ENCODE measurements at places on chromosomes 5 and 9.

DNA sequence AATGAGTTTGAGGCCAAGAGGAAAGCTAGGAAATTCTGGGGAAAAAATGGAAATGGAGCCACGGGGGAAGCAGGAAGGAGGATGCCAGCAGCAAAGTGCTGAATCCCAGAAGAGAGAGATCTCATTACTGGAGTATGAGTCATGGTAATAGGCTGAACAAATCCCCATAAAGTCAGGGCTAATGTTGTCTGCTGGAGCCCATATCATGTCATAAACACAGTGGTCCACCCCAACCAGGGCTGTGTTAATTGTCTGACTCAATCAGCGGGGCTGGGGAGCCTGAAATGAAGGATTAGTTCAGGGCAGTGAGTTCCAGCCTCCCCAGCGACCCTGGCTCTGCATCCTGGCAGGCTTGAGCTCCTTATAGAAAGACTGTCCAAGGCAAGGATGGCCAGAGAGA, 68.8 kb downstream of the TLR4 start:
- no peak for DNase-seq

DNA sequence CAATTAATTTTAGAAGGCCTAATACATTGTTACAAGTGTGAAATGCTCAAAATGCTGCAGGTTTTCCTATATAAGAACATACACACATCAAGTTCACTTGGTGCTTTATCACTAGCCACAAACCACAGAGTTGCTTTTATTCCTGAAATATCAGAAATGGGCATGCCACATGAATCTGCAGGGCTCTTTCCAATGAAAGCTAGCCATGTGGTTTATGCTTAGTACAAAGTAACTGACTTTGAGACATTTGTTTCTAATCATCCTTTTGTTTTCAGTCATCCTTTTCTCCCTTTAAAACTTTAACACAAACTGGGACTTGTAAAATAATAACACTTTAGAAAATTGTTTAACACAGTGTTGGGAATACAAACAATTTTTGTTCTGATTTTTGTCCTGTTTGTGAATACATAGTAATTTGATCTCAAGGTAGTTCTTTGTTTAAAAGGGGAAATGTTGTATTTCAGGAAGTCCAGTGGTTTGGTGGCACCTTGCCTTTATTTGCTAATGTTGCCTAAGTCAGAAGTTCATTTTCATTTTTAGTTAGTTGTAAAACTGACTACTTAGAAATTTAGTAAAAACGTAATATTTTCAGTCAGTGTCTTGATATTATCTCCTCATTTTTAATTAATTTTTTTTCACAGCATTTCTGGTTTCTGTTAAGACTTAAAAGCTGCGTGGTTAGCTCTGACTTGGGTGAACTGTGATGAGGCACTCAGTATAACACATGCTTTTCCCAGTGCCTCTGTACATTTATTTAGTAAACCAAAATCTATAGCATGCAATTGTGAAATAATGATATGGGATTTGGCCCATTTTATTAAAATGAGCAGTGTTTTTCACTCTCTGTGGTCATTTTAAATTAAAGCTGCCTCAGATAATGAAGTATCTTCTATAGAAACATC, 18.6 kb downstream of the PRDM6 start:
- DNase-seq: no peak

- no peak for DNase-seq
These were observed 229.9 kb downstream of the DOCK8 start for GRCh38 chr9:444528-444927.

GRCh38 chr5:27048510-27048909, 10.1 kb upstream of the CDH9 start:
- no peak for DNase-seq

DNA sequence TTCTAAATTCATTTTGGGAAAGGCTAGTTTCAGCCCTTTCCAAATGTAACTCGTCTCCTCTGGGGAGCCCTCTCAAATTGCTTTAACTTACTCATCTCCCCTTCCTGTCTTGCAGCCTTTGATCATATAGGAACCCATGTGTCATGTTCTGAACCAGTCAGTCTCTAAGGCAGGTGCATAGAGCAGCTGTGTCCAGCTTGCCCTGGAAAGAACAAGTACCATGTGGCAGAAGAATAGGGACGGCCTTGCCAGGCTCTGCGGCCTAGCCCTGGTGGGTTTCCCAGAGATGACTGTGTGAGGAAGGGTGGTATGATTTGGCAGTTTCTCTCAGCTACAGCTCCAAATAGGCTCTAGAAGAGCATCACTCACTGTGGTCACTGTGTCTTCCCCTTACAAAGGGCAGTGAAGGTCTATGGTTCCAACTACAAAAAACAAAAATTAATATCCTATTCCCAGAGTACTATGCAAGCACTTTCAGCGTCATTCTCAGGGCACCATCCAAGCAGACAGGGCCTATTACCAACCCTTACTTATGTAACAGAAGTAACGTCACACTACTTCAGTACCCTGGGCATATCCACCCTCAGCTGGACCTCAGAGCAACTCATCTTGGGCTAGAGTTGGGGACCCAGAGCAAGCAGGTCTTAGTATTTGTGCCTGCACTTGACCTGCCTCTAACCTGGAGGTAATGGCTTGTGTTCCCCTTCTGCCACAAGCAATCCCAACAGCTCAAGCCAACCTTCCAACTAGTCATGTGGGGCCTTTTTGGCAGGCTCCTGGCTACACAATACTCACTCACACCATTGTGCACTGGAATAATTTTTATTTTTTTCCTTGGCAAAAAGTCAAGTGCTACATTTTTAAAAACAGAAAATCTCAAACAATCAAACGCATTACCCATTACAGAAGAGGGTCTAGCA, 37.2 kb upstream of the UBAP2 start:
- no peak for DNase-seq

DNA sequence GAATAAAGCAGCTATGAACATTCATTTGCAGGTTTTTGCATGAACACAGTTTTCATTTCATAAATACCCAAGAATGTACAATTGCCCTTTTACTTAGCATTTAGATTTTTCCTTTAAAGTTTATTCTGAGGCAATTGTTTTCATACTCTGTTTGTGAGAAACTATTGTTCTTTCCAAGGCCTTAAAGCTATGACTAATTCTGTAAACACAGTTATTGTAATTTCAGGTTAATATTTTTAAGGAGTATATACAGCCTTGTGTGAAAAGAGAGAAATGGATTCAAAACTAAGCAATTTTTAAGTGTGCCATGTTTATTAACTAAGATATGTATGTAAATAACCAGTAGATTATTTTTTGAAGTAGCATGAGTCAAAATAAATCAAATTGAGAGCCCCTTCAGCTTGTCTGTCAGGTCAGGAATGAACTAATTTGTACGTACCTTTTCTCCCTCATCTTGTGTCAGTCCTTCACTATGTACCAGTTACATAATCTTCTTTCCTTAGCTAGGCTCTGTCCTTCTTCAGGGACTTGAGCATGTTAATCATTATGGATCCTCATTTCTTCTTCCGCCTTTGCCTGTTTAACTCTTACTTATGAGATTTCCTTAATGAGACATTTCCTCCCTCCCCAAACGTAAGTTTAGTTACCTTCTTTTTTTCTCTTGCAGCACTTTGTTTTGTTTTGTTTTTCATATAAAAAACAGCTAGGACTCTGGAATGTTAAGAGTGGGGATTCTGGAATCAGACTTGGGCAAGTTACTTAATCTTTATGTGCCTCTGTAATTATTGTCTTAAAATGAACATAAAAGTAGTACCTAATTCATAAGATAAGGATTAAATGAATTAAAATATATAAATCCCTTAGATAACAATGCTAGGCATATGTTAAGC, 63.6 kb downstream of the NIPBL start:
- DNase-seq: no peak

DNA sequence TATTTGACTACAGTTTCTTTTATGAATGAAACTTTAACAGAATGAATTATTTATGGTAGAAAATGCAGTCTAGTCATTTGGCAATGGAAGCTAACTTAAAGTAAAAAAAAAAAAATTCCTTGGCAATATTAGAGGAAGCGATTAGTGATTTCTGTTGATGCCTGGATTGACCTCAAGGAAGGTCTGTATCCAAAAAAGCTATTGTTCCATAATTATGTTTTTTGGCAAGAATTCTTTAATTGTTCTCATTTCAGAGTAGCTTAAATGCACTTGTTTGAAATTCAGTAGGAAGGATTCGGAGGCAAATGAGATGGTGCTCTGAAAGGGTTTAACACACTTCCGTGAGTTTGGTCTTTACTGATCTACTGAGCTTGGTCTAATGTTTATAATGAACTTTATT, 61.8 kb downstream of the ITGA1 start:
- no peak for DNase-seq

DNA sequence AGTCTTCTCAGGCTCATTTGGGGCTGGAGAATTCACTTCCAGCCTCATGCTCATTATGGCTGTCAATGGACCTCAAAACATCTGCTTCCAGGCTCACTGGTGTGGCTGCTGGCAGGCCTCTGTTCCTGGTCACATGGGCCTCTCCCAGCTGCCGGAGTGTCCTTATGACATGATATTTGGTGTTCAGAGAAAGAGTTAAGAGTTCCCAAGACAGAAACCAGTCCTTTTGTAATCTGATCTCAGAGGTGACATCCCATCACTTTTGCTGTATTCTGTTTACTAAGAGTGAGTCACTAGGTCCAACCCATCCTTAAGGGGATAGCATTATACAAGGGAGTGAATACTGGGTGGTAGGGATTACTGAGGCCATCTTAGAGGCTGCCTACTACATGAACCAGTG, 104.6 kb downstream of the CACNA1B start:
- DNase-seq: peak; percentile 70

GRCh38 chr9:95447660-95448420, 68.9 kb downstream of the PTCH1 start:
- DNase-seq: no peak

DNA sequence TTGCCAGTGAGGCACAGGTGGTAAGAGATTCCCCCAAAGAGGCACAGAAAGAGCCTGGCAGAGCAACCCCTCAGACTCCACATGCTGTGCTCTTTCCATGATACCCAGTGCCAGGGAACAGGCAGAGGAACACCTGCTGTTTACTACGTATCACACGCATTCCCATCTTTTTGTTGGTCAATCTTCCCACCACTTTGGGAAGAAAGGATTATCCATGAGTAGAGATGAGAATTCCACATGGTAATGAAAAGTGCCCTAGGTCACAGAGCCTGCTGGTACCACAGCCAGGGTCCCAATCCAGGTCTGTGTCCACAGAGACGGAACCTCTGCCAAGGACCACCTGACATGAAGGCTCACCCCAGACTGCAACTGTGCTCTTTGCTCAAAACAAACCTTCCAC, 86.6 kb downstream of the LHFPL2 start:
- DNase-seq: no peak

GRCh38 chr9:114935119-114935518, 4.7 kb upstream of the TNFSF8 start:
- no peak for DNase-seq

DNA sequence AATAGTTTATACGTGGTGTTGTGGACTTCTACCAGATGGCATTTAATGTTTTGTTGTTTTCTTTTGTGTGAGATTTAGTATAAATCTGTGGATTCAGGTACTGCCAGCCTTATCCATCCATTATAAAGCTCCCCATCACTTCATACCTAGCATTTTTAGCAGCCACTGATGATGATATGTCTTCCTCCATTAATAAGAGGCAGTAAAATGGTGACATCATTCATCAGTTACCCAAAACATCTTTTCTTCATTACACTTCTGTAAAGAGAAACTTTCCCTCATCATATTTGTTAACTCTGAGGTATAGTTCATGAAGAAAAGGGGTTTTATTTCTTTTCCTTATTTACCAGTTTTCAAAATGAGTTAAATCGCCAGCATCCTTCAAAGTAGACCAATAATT, 19.4 kb downstream of the CHD1 start:
- no peak for DNase-seq

- no peak for DNase-seq
These were observed 78.3 kb upstream of the SEMA6A start for GRCh38 chr5:116652903-116653302.

DNA sequence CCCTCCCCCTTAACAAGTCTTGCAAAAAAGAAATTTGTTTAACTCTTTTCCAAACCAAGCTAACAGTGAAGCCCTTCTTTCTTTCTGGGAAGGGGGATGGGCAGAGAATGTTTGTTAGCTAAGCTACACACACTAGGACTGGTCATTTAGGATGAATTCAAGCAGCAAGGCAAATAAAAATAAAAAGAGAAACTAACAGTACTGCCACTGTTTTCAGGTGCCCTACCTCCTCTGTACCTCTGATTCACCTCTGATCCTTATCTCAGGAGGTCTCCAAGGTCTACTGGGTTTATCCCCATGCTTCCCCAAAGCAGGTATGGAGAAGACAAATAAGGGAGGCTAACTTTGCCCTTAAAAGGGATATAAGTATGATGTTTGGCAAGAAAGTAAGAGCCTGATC, 52.9 kb downstream of the ELL2 start:
- no peak for DNase-seq

DNA sequence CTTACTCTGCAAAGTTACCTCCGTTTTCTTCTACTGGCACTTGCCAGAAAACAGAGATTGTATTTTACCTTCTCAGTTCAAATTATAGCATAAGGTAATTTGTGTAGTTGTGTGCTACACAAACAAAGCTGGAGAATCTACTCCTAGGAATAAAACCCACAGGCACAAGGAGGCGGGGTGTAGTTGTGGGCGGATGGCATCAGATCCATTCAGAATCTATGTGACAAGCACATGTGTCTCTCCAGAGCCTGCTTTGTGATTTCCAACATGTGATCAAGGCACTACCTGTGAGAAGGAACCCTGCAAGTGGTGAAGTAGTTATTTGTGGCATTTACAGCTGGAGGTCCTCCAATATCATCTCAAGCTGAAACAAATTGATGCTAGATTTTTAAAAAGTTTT, 39.0 kb downstream of the GAS1 start:
- DNase-seq: no peak

DNA sequence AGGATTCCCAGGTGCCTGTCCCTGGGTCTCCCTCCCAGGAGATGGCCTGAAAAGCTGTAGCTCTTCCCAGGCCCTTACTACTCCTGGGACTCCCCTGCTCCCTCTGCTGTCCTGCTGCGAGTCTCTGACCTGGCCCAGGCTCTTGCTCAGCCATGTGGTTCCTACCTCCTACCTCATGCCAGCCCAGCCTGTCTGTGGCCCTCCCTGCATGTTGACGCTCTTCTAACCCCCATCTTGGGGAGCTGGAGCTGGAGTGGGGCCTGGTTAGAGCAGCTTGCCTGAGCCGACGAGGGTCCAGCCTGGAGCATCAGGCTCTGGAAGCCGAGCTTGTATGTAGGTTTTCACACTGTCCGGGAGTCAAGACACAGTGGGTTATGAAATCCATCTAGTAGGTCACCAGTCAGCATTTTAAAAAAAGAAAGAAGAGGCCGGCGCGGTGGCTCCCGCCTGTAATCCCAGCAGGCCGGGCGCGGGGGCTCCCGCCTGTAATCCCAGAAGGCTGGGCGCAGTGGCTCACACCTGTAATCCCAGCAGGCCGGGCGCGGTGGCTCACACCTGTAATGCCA, 244.4 kb downstream of the FANCC start:
- no peak for DNase-seq

DNA sequence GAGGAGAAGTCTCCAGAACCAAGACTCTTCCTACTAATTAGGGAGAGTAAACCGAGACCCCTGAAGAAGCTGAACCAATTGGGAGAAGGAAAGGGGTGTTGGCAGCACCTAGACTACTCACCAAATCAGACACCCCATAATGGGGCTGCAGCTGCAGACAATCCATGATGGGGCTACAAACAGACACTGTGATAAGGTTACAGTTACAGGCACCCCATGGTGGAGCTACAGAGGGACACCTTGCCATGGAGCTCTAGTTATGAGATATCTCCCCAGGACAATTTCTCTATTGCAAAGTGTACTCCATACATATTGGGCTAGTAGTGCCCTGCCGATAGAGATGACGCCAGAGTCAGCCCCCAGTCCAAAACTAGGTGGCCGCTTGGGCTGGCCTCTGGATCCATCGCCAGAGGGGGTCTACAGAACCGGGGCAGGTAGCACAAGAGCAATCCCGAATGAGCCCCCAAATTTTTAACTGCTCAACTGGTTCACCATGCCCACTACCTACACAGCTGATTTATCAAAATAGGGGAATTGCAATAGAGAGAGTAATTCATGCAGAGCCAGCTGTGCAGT, 2.1 kb upstream of the NANS start:
- no peak for DNase-seq
